ENCODE measurements at places on chromosomes 7 and 10.

GRCh38 chr7:70579397-70580097 is 552.4 kb upstream of the GALNT17 start:
- DNase-seq: no peak

- no peak for DNase-seq
Measured at GRCh38 chr7:54560723-54561122, 18.5 kb downstream of the VSTM2A start.

DNA sequence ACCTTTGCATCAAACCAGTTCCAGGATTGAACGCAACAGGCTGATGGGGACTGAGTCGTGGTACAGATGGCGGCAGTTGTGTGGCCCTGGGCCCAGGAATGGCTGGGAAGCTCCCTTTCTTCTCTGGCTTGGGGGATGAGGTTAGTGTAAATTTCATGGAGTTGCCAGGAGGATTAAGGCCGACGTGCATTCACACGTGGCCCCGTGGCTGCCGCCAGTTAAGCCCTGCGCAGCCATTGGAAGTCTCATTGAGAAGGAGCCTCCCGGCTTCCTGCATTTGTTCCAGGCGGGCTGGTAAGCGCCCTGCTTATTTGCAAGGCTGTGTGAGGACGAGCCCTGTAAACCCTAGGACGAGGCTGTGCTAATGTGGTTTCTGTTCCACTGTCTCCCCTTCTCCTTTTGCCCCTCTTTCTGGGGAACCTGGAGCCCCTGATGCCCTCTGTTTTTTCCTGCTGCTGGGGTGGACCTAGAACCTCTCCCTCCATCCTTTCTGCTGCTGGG is 174.7 kb upstream of the TNRC18 start:
- DNase-seq: no peak

GRCh38 chr7:157056246-157056645 is 45.8 kb upstream of the MNX1 start:
- DNase-seq: no peak

DNA sequence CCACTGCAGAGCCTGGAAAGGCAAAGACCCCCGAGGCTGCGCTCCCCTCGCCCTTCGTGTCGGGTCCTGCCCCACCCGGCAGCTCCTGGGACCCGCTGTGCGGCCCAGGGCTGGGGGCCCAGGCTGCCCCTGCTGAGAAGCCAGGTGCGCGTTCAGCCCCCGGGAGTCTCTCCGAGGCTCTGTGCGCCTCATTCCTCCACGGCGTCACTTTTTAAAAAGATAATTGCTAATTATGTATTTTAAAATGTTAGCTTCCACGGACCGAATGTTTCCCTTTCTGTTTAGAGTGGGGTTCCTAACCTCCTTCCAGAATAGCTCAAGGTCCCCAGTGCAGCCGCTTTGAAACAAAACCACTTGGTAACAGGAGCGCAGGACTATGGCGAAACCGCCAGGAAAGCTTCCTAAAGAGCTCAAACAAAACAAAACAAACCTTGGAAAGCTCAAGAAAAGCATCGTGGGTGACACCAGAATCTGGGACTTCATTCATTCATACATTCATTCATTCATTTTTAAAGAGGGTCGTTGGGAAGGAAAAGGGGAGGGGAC is 45.6 kb downstream of the PDIA4 start:
- no peak for DNase-seq

GRCh38 chr7:117472335-117472734 is 7.5 kb upstream of the CFTR start:
- no peak for DNase-seq

DNA sequence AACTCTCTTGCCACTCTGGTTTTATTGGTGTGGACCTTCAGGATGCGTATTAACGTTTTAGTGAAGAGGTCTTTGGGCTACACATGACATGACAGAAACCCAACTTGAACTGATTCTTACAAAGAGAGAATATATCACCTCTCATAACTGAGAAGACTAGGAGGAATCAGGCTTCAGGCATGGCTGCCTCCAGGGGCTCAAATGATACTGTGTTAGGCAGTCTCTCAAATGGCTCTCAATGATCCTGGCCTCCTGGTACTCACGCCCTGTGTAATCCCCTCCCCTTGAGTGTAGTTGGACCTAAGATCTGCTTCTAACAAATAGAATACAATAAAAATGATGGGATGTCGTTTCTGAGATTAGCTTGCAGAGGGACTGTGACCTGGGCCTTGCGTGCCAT is 58.5 kb upstream of the SYPL1 start:
- DNase-seq: no peak

GRCh38 chr10:116151076-116151475 is 121.9 kb downstream of the GFRA1 start:
- no peak for DNase-seq

- DNase-seq: no peak
Measured at GRCh38 chr10:100325158-100325557, 4.9 kb downstream of the PKD2L1 start.

GRCh38 chr10:104096692-104097091 is 11.0 kb upstream of the COL17A1 start:
- peak; percentile 56 for DNase-seq

- peak; percentile 46 for DNase-seq
Measured at GRCh38 chr10:70575874-70576802, 26.4 kb downstream of the PRF1 start.

GRCh38 chr7:115146148-115146547 is 224.3 kb downstream of the MDFIC start:
- no peak for DNase-seq

- no peak for DNase-seq
Measured at GRCh38 chr10:585502-585901, 104.0 kb downstream of the DIP2C start.

DNA sequence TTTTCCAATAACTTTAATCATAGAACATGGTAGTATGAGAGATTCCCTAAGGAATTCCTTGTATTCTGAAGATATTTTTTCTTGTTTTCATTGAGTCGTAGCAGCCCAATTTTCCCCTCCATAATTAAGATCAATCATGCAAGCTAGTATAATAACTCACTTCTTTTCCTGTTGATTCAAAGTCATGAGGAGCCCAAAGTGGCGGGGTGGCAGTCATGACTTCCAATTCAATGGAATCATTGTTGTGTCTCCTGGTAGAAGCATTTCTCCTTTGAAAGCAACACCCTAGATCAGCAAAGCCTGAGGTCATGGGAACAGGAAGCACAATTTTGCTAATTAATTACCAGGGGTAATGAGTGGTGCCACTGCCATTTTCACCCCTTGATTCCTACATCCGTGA is 77.6 kb upstream of the MAGI2 start:
- no peak for DNase-seq

- no peak for DNase-seq
Measured at GRCh38 chr10:86684331-86685097, 16.2 kb downstream of the LDB3 start.
